Stimulated activated naive B cell treated with anti-CD40 and anti-IgM and Interleukin-4, amounts not matched to agents 10 μg/mL and 1 μg/mL and 100 μg/mL, for 72 hours (primary cell): ENCODE measurements at places on chromosomes 2 and 18.
A peak's percentile ranks its signal among the peaks of the same experiment; 100 is the strongest.

DNA sequence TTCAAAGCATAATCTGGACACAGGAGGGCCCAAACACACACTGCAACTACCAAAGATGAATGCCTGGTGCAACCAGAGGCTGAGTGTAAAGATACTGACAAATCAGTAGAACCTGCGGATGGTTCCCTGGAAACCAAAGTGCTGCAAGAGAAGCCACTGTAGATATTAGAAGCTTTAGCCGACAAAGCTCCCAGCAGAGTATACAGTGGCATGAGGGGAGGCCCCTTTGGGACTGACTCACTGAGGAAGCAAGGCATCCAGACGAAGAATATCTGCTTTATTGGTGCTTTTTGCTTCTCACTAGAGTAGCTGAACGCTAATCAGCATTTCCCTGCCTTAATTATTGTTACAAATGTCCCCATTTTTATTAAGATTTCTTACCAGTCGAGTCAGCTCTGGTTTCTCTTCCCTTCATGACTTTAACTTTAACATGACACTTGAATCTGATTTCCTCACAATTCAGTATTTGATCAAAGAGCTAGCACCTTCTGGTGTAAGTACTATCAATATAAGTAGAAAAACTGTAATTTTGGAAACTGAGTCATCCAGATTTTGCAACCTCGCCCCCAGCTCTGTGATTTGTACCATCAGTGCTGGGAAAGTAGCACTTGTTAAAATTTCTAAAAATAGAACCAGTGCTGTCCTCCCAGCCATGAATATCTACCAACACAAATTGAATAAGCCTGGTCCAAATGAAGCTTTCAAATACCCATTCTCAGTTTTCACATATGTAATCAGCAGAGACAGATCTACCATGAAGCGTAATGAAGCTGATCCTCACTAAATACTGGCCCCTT lies 34.2 kb downstream of the FIGN start:
- H3K27me3 ChIP-seq = peaks cover 7% of the 10 kb centered on the region
- H3K4me1 ChIP-seq = no peaks in the 10 kb centered on the region
- no peak overlapping the region for H3K27ac ChIP-seq
- H3K36me3 ChIP-seq = no peaks in the 10 kb centered on the region
- no peak for DNase-seq

DNA sequence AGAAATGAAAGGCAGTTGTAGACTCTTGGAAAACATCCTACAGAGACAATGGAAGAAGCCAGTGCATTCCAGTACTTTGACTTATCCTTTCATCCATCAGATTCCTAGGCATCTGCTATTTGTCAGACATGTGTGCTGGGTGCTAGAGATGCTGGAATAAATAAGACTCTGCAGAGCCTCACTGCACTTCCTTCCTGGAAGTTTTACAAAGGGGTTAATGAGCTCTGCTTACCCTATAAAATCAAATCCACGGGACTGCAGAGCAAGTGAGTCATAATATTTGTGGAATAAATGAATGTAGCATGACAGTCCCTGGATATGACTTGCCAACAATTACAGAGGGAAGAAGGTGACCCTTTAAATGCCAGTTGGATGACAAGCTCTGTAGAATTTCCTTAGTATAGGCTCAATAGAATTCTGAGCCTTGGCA lies 52.7 kb upstream of the NPAS2 start:
- no peak for DNase-seq
- H3K4me3 ChIP-seq = no peak overlapping the region
- no peaks in the 10 kb centered on the region for H3K4me1 ChIP-seq
- no peaks in the 10 kb centered on the region for H3K36me3 ChIP-seq

- H3K36me3 ChIP-seq = peaks cover 15% of the 10 kb centered on the region
- peak overlapping the region; percentile 35 for H3K4me3 ChIP-seq
- H3K27me3 ChIP-seq = no peaks in the 10 kb centered on the region
- H3K4me1 ChIP-seq = peaks cover 18% of the 10 kb centered on the region
- DNase-seq = no peak
Measured at GRCh38 chr2:148493822-148494563, 150.6 kb upstream of the EPC2 start.

GRCh38 chr2:102005989-102006885 lies 14.5 kb downstream of the IL1R2 start:
- H3K27me3 ChIP-seq = no peaks in the 10 kb centered on the region
- H3K4me3 ChIP-seq = no peak overlapping the region
- no peak overlapping the region for H3K27ac ChIP-seq

GRCh38 chr2:144339048-144339447 lies 180.9 kb downstream of the ZEB2 start:
- no peak overlapping the region for H3K27ac ChIP-seq
- no peak overlapping the region for H3K4me3 ChIP-seq
- no peak for DNase-seq

GRCh38 chr2:19911808-19912509 lies 10.2 kb upstream of the TTC32 start:
- DNase-seq = no peak
- H3K27me3 ChIP-seq = no peaks in the 10 kb centered on the region

- no peak overlapping the region for H3K27ac ChIP-seq
- H3K4me1 ChIP-seq = no peaks in the 10 kb centered on the region
- no peak for DNase-seq
- H3K36me3 ChIP-seq = no peaks in the 10 kb centered on the region
- no peak overlapping the region for H3K4me3 ChIP-seq
Measured at GRCh38 chr18:76232779-76233178, 262.3 kb downstream of the ZNF516 start.

DNA sequence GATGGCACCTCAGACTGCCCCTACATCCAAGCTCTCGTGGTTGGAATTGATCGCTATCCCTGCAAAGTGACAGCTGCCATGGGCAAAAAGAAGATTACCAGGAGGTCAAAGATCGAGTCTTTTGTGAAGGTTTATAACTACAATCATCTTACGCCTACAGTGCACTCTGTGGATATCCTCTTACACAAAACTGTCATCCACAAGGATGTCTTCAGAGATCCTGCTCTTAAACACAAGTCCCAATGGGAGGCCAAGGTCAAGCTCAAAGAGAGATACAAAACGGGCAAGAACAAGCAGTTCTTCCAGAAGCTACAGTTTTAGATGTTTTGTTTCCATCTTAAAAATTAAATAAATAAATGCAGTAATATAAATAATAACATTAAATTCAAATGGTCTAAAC lies 45.4 kb downstream of the INO80D start:
- H3K4me1 ChIP-seq = peaks cover 9% of the 10 kb centered on the region
- no peak overlapping the region for H3K4me3 ChIP-seq
- H3K36me3 ChIP-seq = peaks cover 69% of the 10 kb centered on the region
- DNase-seq = no peak
- H3K27ac ChIP-seq = no peak overlapping the region

- H3K36me3 ChIP-seq = no peaks in the 10 kb centered on the region
- no peaks in the 10 kb centered on the region for H3K4me1 ChIP-seq
- H3K27me3 ChIP-seq = no peaks in the 10 kb centered on the region
- no peak overlapping the region for H3K4me3 ChIP-seq
Measured at GRCh38 chr18:78213361-78213994, 766.1 kb upstream of the SALL3 start.

DNA sequence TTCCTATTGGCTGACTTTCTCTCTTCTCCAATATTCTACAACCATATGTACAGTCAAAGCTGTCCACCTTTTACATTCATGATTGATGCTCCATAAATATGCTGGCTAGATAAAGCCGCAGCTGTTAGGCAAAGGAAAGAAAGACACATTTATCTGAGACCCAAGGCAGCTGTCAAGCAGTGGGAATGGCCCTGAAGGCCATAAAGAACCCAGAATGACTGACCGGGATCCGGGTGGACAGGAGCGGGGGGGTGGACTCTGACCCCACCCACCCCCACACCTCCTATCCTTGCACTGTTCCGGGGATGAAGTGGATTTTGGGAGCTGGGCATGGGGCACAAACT lies 116.4 kb downstream of the RTP5 start:
- peaks cover 23% of the 10 kb centered on the region for H3K36me3 ChIP-seq
- H3K4me1 ChIP-seq = peaks cover 41% of the 10 kb centered on the region
- no peak for DNase-seq
- peak overlapping the region; percentile 45 for H3K27ac ChIP-seq
- no peak overlapping the region for H3K4me3 ChIP-seq
